NCI-H774 (cell line): ENCODE measurements at places on chromosomes 11 and 22.

- no peak for DNase-seq
Observed at GRCh38 chr11:131841028-131841427, 470.6 kb downstream of the NTM start.

DNA sequence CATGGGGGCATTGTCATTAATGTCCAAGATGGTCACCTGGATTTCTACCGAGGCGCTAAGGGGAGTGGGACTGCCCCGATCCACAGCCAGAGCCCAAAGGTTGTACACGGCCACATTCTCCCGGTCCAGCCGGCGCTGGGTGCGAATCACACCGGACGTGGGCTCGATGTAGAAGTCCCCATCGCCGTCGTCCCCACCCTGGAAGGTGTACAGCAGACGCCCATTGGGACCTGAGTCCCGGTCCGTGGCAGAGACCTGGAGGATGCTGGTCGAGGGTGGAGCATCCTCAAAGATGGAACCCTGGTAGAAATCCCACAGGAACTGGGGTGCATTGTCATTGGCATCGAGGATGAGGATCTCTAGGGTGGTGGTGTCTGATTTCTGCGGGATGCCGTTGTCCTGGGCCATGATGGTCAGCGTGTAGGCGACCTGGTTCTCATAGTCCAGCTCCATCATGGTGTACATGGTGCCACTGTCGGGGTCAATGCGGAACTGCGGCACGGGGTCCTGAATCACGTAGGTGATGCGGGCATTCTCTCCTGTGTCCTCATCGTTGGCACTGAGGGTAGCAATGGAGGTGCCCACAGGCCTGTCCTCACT is 3.1 kb downstream of the CELSR1 start:
- DNase-seq, result no peak

- peak; percentile 80 for DNase-seq
Observed at GRCh38 chr11:115222218-115222862, 281.9 kb downstream of the CADM1 start.

DNA sequence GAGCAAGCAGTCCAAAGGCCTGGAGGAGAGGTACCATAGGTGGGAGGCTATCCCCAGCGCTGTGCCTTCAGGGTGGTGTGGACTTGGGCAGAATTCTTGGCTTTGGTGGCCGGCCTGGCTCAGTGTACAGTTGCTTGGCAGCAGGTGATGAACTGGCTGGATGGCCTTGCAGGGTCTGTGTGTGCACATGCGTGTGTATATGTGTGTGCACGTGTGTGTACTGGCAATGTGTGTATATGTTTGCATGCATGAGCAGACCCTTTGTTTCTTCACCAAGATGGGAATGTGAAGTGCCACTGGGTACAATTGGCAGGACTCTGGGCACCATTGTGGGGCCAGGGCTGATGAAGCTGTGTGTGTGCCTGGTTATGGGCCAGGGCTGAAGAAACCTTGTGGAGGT is 53.0 kb downstream of the CEP164 start:
- DNase-seq, result no peak

GRCh38 chr22:49297871-49298721 is 529.6 kb downstream of the BRD1 start:
- DNase-seq, result no peak

GRCh38 chr11:65862191-65862735 is 2.0 kb downstream of the MUS81 start:
- no peak for DNase-seq

- DNase-seq, result no peak
Observed at GRCh38 chr22:50301581-50301991, 5.9 kb downstream of the PLXNB2 start.

- peak; percentile 46 for DNase-seq
Observed at GRCh38 chr11:8018484-8019313, 31.6 kb downstream of the EIF3F start.
